Activated T-helper 2 cell treated with anti-CD3 and anti-CD28 coated beads, Interferon-gamma antibody, Interleukin-2, Interleukin-4, amounts not matched to agents 10 μg/mL and 5 μg/mL and 100 μg/mL, durations not matched to agents 14 hours and 24 hours and 36 hours (primary cell): ENCODE measurements at places on chromosomes 4 and X. TPM values are rescaled to one million over a fixed set of nuclear protein-coding genes. Genes with fewer than 3 reads are reported as not detected.

Gene ADAMTS3
- total RNA-seq: not detected in 2 replicates

Gene POF1B
- 0.16 TPM in 1 of 2 replicates, not detected in the other for total RNA-seq

Gene C4orf51
- total RNA-seq: not detected in 2 replicates

Gene ZFYVE28
- total RNA-seq: 10.0 and 11.9 TPM in 2 replicates

Gene GABRA4
- total RNA-seq: not detected in 2 replicates

Gene CT55
- total RNA-seq: not detected in 2 replicates

Gene GPM6B
- not detected in 2 replicates for total RNA-seq

Gene SLC10A6
- total RNA-seq: not detected in 2 replicates

Gene ASMT
- total RNA-seq: not detected in 2 replicates

Gene ADH7
- not detected in 2 replicates for total RNA-seq

Gene P2RY8
- 33.1 and 34.5 TPM in 2 replicates for total RNA-seq

Gene SLC9A7
- 42.5 and 44.2 TPM in 2 replicates for total RNA-seq
